ENCODE measurements at places on chromosomes 13 and 19. TPM values are rescaled to one million over a fixed set of nuclear protein-coding genes. Genes with fewer than 3 reads are reported as not detected.

ZIC5 gene
- not detected for total RNA-seq

PAN3 gene
- 10.6 TPM for total RNA-seq

IZUMO2 gene
- total RNA-seq: not detected

OR4F17 gene
- total RNA-seq: not detected

ZNF296 gene
- not detected for total RNA-seq

ZNF561 gene
- 8.7 TPM for total RNA-seq

SERPINE3 gene
- total RNA-seq: not detected

KLK12 gene
- not detected for total RNA-seq

UBE2M gene
- total RNA-seq: 34.1 TPM

DHDH gene
- total RNA-seq: not detected

- no peaks in the 10 kb centered on the region for H3K27me3 ChIP-seq
- DNase-seq: no peak
- peaks cover 10% of the 10 kb centered on the region for H3K4me1 ChIP-seq
- no peak overlapping the region for H3K4me3 ChIP-seq
- H3K27ac ChIP-seq: no peak overlapping the region
- H3K36me3 ChIP-seq: no peaks in the 10 kb centered on the region
Observed at GRCh38 chr19:13729859-13730258, 34.5 kb upstream of the MRI1 start.

DNA sequence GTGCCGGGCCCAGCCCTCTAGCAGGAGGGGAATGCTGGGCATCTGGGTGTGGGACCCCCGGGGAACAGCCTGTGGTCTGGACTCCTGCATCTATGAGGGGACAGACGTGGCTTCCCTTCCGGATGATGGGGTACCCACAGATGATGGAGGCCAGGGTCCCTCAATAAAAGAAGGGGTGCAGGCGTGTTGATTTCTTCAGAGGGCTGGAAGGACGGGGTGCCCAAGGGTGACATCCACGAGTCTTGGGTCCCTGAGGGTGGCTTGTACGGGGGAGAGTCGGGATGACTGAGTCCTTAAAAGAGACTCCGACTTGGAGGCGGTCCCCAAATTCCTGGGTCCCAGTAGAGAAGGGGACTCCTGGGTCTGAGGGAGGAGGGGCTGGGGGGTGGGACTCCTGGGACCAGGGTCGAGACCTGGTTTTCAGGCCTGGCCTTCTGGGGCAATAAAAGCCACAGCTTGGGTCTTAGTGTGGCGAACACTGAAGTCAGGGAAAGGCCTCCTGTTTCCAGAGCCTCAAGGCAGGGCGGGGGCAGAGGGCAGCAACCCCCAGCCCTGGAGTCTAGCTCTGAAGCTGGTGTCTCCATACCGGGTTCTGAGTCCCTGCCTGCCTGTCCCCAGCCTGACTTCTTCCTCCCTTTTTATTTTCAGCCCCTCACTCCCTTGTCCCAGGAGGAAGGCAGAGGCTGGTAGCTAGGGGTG, 459 bp upstream of the GRIN2D start:
- DNase-seq: no peak
- no peak overlapping the region for H3K27ac ChIP-seq
- H3K36me3 ChIP-seq: peaks cover 15% of the 10 kb centered on the region

GRCh38 chr19:18397242-18398202, at the start of gene LRRC25:
LRRC25 (minus strand) TSS chr19:18397622; CDS start chr19:18396963, 659 bp downstream.
- H3K36me3 ChIP-seq: no peaks in the 10 kb centered on the region
- peaks cover 4% of the 10 kb centered on the region for H3K4me1 ChIP-seq
- no peak within 1 kb of the TSS for H3K4me3 ChIP-seq
- peak; percentile 50 for DNase-seq

DNA sequence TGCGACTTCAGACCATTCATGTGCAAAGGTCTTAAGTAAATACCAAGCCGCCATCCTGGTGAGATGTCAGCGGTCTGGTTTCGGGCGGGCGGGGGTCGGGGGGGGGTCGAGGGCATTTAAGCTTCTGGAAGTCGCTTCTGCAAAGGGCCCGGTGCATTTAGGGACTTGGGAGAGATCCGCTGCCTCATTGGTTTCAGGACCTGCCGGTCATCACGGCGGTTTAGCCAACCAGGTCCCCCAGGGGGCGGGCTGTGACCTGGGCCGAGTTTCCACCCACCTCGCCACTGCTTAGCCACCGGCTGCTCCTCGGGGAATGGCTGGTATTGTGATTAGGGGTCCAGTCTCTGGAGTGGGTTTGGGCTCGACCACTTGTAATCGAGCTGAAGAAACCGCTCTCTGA, 7.8 kb downstream of the ANKLE1 start:
- peak; percentile 23 for DNase-seq
- no peak overlapping the region for H3K4me3 ChIP-seq
- H3K27me3 ChIP-seq: no peaks in the 10 kb centered on the region
- no peaks in the 10 kb centered on the region for H3K36me3 ChIP-seq

DNA sequence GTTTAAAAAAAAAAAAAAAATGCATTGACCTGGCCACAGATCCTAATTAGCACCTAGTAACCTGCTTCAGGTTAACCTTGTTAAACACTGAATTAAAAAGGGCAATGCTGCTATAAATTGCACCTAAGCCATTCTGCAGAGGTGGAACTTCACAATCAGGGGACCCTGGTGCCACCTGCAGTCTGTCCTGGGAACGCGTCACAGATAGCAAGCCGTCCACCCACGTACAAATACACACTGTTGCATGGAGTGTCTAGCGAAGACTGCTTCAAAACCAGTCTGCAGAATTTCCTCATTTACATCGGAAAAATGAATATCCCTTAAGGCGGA, 169.3 kb downstream of the COL4A1 start:
- H3K36me3 ChIP-seq: no peaks in the 10 kb centered on the region
- peaks cover 43% of the 10 kb centered on the region for H3K4me1 ChIP-seq
- H3K4me3 ChIP-seq: peak overlapping the region; percentile 58
- peak; percentile 70 for DNase-seq

GRCh38 chr19:47151627-47152026, 21.0 kb downstream of the SAE1 start:
- no peaks in the 10 kb centered on the region for H3K4me1 ChIP-seq
- no peaks in the 10 kb centered on the region for H3K36me3 ChIP-seq
- no peak overlapping the region for H3K4me3 ChIP-seq

DNA sequence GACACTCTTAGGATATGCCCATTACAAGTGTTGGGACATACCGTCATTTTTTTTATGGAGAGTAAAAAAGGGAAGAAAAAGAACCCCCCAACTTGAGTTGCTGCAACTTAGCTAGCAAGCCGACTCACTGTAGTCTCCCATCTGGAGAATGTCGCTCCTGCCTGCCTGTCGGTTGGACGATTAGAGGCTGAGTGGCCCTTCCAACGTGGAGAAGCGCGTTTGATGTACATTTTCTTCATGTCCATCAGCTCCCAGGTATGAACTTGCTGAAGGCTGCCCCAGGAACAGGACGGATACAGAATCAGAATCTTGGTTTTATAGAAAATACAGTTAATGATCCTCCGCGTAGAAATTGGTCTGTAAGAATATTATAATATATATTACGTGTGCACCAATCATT, 189.0 kb upstream of the SOX1 start:
- H3K27me3 ChIP-seq: no peaks in the 10 kb centered on the region
- H3K4me3 ChIP-seq: no peak overlapping the region
- H3K27ac ChIP-seq: no peak overlapping the region
- no peaks in the 10 kb centered on the region for H3K4me1 ChIP-seq
- H3K36me3 ChIP-seq: no peaks in the 10 kb centered on the region

DNA sequence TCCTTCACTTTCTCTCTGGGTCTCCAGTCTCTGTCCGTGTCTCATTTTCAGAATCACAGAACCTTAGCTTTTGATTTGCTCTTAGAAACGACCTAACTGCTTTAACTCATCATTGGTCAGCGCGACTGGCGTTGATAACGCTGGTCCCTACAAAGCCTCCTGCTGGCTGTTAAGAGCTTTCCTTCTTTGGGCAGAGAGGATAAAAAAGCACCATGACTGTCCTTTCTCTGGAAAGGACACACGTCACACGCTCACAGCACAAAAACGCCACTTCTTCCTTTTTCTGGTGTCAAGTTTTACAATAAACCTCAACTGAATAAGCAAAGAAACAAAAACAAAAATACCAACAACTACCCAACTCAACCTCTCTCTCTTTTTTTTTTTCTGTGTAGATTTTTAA, 1.7 kb upstream of the KLK12 start:
- no peak overlapping the region for H3K4me3 ChIP-seq
- no peaks in the 10 kb centered on the region for H3K36me3 ChIP-seq
- no peak overlapping the region for H3K27ac ChIP-seq
- no peaks in the 10 kb centered on the region for H3K27me3 ChIP-seq

DNA sequence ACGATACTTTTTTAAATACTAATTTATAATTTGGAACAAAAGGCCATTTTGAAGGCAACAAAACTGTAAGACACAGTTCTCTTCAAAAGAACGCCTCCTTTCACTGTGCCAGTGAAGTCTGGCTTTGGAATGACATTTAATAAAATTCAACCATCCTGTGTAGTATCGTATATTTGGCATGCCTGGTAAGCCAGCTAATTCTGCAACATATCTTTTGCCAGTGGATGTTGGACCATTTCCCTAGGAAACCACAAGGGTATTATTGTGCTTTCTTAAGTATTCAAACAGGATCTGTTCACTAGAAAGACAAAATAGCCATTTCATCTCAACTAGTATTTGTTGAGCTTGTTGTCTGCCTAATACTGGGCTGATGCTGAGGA, 111.6 kb downstream of the RGCC start:
- H3K4me3 ChIP-seq: no peak overlapping the region
- peaks cover 8% of the 10 kb centered on the region for H3K4me1 ChIP-seq
- no peaks in the 10 kb centered on the region for H3K27me3 ChIP-seq
- H3K27ac ChIP-seq: peak overlapping the region; percentile 3
- DNase-seq: no peak
- no peaks in the 10 kb centered on the region for H3K36me3 ChIP-seq

DNA sequence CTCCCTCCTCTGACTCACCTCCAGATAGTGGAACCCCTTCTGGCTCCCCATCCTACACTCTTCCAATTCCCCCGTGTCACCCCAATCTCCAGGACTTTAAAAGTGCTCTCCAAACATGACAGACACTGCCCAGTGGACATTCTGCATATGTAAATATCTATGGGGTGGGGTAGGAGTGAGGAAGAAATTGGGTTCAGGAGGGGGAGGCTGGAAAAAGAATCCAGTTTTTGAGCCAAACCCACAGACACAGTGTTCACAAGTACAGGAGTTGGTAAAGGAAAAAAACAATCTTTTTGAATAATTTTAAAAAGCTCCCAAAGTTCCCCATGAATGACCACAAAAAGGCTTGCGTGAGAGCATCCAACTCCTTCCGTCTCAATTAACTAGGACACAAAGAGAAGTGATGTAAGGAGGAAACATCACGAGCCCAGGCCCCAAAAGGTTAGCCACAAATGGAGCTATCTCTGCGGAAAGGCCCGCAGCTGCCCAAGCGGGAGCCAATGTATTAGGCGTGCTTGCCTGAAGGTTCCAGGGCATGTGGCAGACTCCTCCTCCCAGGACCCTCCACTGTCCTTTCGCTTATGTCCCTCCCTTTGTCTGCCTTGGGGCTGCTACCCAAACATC, 18.0 kb downstream of the ZC3H4 start:
- H3K4me1 ChIP-seq: peaks cover 59% of the 10 kb centered on the region
- no peak for DNase-seq
- no peaks in the 10 kb centered on the region for H3K27me3 ChIP-seq
- peak overlapping the region; percentile 82 for H3K27ac ChIP-seq
- H3K4me3 ChIP-seq: no peak overlapping the region

GRCh38 chr19:37932985-37933936, 26.3 kb downstream of the SIPA1L3 start:
- H3K27me3 ChIP-seq: no peaks in the 10 kb centered on the region
- no peak overlapping the region for H3K4me3 ChIP-seq
- H3K36me3 ChIP-seq: no peaks in the 10 kb centered on the region
- H3K4me1 ChIP-seq: peaks cover 26% of the 10 kb centered on the region
- no peak for DNase-seq

DNA sequence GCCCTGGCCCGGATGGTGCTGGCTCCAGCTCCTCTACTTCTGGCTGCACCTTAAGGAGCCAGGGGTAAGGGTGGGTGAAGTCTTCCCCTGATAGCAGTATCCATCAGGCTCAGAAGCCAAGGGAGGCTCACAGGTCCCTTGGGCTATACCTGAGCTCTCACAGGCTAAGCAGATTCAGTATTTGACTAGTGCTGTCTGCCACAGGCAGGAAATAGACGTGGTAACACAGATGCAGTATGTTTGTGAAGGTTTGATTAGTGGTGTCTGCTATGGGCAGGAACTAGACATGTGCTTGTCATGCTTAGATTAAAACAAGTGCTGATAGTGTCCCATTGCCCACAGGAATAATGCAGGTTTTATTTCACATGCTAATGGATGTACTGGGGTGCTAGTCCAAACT, 4.0 kb downstream of the SYT5 start:
- no peaks in the 10 kb centered on the region for H3K36me3 ChIP-seq
- no peak overlapping the region for H3K4me3 ChIP-seq
- peaks cover 97% of the 10 kb centered on the region for H3K27me3 ChIP-seq

DNA sequence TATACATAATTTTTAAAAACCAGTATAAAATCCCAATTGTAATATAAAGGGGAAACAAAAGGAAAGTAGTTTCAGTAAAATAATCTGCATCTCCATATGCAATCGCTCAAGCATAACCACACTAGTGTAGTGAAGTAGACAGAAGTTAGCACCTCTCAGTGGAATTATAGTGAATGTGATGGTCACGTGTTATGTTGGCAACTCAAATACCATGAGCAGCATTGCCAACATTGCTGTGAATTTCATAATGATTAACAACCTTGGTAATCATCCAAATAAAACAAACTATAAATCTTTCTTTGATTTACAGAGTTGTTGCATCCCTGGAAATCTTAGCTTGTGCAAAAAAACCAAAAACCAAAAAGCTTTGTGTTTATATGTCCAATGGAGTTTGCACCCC, 77.3 kb upstream of the SIAH3 start:
- H3K4me3 ChIP-seq: no peak overlapping the region
- DNase-seq: no peak
- no peaks in the 10 kb centered on the region for H3K36me3 ChIP-seq
- no peak overlapping the region for H3K27ac ChIP-seq
- no peaks in the 10 kb centered on the region for H3K27me3 ChIP-seq

- no peak overlapping the region for H3K4me3 ChIP-seq
- peaks cover 57% of the 10 kb centered on the region for H3K36me3 ChIP-seq
- DNase-seq: no peak
- no peak overlapping the region for H3K27ac ChIP-seq
Observed at GRCh38 chr19:41869374-41869955, 7.6 kb upstream of the CD79A start.

- peaks cover 38% of the 10 kb centered on the region for H3K4me1 ChIP-seq
- H3K36me3 ChIP-seq: peaks cover 27% of the 10 kb centered on the region
- H3K27ac ChIP-seq: peak overlapping the region; percentile 41
Observed at GRCh38 chr19:7983995-7984837, 21.2 kb downstream of the ELAVL1 start.

- H3K27me3 ChIP-seq: no peaks in the 10 kb centered on the region
- no peaks in the 10 kb centered on the region for H3K4me1 ChIP-seq
- H3K4me3 ChIP-seq: no peak overlapping the region
- H3K27ac ChIP-seq: no peak overlapping the region
- DNase-seq: no peak
- H3K36me3 ChIP-seq: no peaks in the 10 kb centered on the region
Observed at GRCh38 chr13:72168126-72168855, 301.3 kb upstream of the DACH1 start.
